Stimulated activated CD4-positive, alpha-beta T cell treated with anti-CD3 and anti-CD28 coated beads, Interleukin-2, amount 100 ng/mL, for 24 hours (primary cell): ENCODE measurements at places on chromosomes 5 and 9.

GRCh38 chr9:114677418-114677817 lies 4.6 kb downstream of the TEX48 start:
- no peak for DNase-seq

GRCh38 chr5:158407824-158408195 lies 548.9 kb upstream of the CLINT1 start:
- DNase-seq = no peak

- no peak for DNase-seq
Observed at GRCh38 chr9:18721267-18721994, 247.5 kb downstream of the ADAMTSL1 start.

DNA sequence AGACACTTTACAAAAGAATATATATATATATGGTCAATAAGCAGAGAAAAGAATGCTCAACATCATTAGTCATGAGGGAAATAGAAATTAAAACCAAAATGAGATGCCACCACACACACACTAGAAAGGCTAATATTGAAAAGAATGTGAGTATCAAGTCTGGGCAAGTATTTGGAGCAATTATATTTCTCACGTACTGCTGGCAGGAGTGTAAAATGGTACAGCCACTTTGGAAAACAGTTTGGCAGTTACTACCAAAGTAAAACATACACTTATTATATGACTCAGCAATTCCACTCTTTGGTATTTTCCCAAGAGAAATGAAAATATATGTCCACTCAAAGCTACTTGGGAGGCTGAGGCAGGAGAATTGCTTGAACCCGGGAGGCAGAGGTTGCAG lies 29.8 kb downstream of the NEUROG1 start:
- no peak for DNase-seq

- no peak for DNase-seq
Observed at GRCh38 chr9:136720251-136720897, 8.0 kb downstream of the DIPK1B start.

DNA sequence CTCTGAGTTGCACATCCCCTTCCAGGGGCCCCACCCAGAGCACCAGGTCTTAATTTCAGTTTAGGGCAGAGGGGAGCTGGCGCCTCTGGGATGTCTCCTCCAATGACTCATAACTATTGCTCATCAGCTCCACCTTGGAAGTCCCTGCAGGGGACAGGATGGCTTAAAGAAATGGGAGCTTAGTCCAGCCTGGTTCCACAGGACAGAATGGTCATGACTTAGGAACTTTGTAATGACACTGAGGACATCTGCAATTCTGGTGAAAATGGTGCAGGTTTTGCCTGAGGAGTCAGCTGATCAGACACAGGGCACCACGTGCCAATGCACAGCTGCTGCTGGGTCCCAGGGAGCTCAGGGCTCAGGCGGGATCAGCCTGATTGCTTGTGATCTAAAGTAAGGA lies 16.4 kb upstream of the PPP1R26 start:
- no peak for DNase-seq

DNA sequence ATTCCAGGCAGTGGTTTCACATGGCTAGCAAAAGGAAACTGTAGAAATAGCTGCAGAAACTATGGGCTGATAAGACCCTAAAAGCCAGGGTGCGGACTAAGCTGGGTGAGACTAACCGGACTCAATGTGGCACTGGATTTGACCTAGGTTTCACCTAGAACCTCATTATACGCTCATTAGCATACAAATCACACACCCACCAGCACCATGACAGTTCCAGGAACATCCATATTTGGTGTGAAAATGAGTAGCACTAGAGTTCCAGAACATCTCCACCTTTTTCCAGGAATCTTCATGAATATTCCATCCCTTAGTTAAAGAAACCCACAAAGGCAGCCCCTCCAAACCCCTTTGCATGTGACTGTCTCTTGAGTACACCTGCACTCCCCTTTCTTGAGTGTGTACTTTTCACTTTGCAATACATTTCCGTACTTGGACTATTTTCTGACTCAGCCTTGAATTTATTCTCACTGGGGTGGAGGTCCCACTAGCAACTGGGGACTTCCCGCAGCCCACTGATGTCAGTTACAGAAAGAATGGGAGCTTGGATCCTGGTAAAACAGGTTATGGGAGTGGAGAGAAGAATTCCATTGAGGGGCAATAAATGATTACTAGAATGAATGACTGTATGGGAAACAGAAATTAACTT lies 58.0 kb upstream of the SPATA31C2 start:
- DNase-seq = no peak

DNA sequence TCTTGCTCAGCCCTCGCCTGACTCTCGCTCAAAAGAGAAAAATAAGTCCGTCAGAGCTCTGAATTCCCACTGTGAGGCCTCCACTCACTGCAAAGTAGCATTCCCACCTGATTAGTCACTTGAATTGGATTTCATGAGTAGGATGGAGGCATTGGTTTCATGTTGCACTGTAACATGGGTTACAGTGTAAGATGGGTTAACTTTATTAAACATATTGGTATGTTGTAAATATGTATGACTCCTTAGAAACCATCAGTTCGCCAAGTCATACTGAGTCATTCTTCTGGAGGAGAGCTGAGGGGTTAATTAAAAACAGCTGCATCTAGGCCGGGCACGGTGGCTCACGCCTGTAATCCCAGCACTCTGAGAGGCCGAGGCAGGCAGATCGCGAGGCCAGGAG lies 93.8 kb upstream of the BNC2 start:
- no peak for DNase-seq

DNA sequence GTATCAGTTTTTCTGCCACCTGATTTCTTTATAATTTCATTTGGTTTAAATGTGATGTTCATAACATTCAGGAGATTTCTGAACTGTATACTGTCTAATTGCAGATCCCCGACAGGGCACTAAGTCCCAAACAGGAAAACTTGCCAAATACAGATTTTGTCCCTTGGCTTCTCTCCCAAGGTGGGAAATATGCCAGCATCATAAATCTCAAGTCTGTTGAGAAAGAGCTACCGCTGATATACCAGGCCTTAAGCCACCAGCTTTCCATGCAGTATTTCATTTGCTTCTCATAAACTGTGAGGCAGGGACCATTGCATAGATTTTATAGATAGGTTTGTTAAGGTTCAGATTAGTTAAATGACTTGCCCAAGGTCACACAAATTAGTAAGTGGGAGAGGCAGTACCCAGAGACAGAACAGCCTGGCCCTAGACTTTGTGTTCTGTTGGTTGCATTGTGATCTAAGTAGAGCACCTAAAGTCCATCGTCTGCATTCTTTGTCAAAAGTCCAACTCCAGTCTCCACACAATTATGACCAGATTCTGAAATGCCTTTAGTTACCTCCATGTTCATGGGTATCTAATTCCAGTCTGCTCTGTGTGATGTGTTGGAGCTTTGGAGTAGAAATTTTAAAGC lies 16.2 kb downstream of the GPR21 start:
- DNase-seq = no peak

DNA sequence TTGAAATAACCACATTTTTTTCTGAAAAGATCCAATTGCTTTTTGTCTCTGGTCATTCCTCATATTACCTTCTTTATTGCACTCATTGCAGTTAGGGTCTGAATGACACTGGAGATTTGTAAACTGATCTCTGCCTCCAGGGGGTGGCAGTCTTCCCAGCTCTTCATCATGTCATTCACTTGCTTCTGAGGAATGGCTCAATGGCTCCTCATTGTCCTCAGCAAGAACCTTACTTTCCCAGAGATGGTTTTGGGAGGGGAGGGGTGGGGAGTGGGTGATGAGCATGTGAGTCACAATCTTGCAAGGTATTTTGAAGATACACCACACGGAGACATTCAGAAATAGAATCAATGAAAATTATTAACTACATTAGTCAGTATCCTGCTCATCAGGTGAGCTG lies 159.8 kb upstream of the GAS1 start:
- no peak for DNase-seq

DNA sequence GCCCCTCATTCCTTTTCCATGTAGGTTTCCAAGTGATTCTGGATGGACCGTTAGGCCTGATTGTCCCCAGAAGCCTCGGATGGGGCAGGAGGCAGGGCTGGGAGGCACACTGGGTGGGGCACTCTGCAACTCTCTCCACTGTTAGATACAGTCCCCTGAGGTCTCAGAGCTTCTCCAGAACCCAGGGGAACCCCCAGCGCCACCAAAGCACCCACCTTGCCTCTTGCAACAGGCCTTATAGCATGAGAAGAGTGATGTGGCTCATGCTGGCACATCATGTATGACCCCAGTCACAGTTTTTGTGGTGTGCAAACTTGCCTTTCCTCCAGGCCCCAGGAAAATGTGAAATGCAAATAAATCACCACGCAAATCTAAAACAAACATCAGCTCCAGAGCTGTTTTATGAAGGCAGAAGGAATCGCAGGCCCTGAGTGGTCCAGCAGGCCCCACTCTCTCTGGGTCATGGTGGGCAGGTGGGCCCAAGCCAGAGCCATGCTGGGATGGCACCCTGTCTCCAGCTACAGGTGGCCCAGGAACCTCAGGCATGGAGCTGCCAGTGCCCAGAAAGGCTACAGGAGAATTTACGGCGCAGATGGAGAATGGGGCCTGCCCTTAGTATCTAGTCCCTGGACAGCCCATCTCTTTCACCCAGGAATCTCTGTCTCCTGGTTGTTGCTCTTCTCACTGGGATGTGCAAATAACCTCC lies 36.3 kb upstream of the CDKN2AIPNL start:
- DNase-seq = no peak

- DNase-seq = no peak
Observed at GRCh38 chr9:137647096-137647714, 28.4 kb downstream of the EHMT1 start.

DNA sequence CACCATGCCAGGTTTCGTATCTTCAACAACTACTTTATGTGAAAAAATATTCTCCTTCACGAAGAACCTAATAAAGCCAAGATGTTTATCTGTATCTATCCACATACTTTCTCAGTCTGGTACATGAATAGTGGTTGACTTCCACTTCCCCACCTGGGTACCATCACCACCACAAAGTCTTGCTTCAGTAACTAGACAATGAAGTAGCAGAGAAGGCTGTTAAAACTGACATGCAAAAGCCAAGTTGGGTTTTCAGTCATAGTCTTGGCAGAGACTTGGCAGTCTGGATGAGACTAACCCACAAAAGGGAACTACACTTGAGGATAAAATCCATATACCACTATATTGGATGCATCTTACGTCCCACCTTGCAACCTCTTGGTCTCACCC lies 5.0 kb downstream of the P4HA2 start:
- DNase-seq = no peak

DNA sequence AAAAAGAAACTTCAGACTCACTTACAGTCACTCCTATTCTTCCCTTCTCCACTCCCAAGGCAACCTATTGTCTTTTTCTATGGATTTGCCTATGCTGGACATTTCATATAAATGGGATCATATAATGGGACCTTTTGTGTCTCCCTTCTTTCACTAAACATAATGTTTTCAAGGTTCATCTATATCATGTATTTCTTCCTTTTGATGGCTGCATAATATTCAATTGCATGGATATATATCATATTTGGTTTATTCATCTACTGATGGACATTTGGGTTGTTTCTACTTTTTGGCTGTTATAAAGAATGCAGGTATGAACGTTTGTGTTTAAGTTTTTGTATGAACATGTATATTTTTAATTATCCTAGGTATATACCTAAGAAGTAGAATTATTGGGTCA lies 30.6 kb downstream of the ANKHD1 start:
- no peak for DNase-seq

DNA sequence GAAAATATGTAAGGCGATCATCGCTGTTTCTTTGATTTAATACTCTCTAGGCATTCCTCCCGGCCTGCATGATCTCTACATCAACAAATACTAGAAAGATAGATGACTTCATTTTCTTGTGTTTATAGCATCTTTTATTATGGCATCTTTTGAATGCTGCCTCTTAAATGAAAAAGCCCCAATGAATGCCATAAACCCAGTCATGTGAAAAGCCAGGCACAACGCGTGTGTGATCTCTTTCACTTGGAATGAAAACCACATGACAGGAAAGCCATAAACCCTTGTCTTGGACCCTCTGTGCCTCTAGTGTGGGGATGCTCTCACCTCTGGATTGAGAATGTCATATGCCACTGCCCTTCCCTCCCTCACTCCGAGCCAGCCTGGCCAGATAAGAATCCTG lies 476.2 kb downstream of the SEMA5A start:
- DNase-seq = no peak

- DNase-seq = no peak
Observed at GRCh38 chr9:96071076-96071814, 195.8 kb downstream of the ERCC6L2 start.

GRCh38 chr9:109012876-109013678 lies at the start of gene CTNNAL1:
Gene CTNNAL1 (minus strand): TSS chr9:109013499. CDS start chr9:109013442, 57 bp downstream.
- peak; percentile 82 for DNase-seq

DNA sequence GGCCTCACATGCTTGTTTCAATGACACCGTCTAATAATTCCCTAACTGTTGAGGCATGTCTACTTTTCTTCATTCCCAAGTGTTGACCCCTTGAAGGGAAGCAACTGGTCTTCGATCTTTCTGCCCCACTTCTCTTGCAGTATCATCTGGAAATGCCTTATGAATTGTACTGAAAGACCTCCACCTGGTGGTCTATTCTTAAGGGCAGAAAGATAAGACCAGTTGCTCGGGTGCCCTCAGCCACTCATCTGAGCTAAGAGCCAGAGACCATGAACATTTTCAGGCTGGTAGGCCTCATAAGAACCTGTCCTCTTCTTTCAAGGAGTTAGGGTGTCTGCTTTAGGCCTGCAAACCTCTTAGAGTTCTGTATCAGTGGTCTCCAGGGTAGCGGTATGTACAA lies 542.5 kb downstream of the CTNND2 start:
- DNase-seq = no peak

DNA sequence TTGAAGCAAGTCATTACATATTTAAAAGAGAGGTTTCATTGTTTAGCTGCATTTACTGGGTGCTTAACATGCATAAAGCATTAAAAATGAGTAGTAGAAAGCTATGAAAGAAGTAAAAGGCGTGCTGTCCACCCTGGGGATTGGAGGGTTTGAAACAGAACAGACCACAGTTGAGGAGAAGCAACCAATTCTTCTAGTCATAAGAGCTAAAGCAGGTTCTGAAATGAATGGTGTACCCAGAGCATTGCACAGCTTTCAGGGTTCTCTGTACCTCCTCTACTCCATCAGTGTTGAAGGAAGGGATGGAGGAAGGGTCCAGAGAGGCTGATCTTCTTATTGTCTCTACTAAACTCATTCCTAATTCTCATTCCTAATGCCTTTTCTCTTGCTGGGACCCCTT lies 68.9 kb downstream of the SH3RF2 start:
- no peak for DNase-seq

DNA sequence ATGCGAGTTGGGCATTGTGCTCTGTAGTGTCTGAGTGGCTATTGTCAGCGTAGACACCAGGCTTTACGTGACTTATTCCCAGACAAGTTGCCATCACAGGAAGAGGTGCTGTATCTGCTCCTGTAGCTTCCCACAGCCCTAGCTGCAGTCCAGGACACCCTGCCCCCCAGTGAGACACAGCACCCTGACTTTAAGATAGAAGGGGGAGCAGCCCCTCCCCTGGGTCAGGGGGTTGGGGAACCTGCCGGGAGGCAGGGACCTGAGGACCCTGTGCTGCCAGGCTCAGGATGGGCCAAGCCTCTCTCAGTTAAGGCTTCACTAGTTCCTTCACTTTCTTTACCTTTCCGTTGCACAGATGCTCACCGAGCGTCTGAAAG lies 75.4 kb downstream of the NEK6 start:
- DNase-seq = no peak

- DNase-seq = no peak
Observed at GRCh38 chr9:35350827-35351549, 138.9 kb upstream of the RUSC2 start.
